ENCODE measurements at places on chromosomes 1 and 21.

DNA sequence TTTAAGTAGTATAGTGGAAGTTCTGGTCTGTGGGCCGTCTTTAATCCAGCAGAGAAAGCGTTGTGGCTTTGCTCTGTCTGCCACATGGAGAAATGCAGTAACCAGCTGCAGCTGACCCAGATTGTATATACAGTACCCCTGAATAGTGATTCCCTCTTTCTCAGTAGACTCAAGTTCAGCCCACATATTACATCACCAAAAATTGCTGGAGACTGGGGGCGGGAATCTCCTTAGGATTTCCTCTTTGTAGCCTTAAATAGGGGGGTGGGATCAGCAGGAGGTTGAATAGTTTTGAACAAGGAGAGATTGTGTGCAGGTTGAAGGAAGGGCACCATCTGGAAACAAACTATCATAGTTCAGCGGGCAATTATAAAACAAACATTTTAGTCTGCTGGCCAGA lies at the start of gene ANGPTL1:
ANGPTL1 (minus strand) TSS at position 134 of the 400 bp plus-strand sequence. CDS start 5,301 bp downstream, outside the sequence.
- no peak for DNase-seq

GRCh38 chr21:26773058-26773457 lies 72.2 kb downstream of the ADAMTS1 start:
- DNase-seq: no peak

DNA sequence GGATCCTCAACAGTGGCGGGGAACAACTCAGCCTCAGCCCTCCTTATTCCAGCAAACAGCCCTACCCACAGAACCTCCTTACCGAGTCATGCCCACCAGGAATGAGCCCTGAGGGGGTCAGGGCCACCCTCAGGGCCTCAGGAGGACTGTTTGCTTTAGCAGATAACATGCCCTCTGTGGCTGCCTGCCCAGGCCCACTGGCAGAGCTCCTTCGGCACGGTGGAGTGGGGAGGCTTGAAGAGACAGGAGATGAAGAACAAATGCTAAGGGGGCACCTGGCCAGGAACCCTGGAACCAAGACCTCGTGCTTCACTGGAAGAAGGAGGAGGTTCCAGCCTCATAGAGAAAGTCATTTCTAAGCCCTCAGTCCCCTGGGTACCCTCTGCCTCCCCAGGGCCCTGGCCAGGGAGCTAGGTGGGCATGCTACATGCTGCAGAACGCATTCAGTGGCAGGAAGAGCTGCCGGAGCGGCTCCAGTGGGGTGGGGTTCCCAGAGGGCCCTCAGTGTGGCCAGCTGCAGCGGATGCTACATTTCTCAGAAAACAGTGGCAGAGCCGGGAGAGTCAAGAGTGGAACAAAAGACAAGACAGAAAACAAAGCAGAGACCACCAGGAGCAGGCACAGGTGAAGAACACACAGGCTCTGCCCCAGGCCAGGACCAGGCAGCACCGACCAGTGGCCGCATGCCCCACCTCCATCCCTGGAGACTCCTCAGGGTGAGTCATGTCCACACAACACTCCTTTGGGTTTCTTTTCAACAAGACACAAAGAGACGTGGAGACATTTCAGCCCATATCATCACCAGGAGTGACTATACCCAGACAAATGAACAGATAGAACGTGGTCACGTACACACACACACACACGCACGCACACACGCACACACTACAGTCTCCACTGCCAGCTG lies 39.8 kb downstream of the RIMS3 start:
- no peak for DNase-seq

DNA sequence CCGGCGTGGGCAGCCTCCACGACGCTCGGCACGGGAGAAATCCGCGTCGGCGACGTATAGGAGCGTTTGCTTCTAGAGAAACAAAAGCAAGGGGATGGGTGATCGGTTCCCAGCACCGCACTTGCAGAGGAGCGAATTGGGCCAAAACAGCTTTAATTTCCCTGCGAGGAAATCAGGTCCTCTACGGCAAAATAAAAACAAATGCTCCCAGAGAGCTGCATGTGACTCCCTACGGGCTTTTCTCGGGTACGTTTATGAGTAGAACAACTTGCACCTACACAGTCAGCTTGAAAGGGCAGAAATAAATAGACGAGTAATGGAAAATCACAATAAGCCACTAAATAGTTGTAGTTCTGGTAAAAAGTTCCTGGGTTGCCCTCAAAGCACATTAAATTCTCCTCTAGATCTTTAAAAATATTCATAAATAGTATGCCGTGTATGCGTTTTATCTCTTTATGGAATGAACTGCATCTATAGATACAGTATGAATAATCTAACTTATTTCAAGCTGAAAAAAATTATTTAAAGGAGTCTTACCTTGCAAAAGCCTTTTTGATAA lies 1.2 kb downstream of the NHLH2 start:
- DNase-seq: no peak

DNA sequence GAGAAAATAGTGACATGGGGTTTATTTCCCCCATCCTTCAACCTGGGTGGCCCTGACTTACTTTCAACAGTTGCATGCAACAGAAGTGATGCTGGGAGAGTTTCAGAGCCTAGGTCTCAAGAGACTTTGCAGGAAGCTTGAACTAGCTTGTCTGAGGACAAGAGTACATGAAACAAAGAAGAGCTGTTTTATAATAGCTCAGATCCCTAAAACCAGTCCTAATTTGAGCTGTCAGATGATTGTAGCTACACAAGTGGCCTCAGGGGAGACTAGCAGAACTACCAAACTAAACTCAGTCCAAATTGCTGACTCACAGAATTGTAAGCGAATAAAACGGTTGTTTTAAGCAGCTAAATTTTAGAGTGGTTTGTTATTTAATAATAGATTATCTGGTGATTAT lies 17.1 kb downstream of the RC3H1 start:
- no peak for DNase-seq

GRCh38 chr1:237093691-237094090 lies 51.7 kb downstream of the RYR2 start:
- DNase-seq: no peak

GRCh38 chr1:57794078-57794477 lies 370.2 kb upstream of the DAB1 start:
- no peak for DNase-seq

GRCh38 chr1:37069406-37069805 lies 35.1 kb upstream of the GRIK3 start:
- no peak for DNase-seq

DNA sequence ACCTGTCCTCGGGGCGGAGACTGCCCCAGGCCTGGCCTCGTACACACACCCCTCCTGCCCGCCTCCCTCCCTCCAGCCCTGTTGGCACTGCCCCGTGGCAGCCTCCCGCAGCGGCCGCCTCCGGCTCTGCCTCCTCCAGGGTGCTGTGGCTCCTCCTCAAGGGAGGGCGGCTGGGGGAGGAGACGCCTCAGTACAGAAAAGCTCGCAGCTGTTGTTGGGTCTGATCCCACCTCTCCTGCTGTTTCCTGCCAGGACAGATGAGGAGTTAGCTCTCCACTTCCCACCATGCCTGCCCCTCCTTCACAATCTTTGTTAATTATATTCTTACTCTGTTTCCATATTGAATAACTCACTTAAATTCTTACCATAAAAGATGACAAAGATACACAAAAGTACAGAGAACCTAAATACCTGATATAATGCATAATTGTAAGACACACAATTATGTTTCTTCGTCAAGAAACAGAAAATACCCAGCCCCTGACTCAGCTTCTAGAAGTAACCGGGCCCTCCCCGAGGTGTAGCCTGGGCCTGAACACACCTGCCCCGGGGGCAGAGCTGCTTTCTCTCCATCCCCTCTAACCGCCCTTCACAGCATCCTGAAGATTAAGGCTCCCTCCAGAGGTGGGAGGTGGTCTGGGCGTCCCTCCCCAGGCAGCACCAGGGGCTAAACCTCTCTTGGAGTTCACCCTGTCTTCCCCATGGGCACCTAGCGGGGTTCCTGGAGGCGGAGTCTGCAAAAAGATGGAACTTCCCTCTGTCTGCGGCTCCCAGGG lies 30.6 kb upstream of the COL6A1 start:
- DNase-seq: no peak

GRCh38 chr1:171590022-171590421 lies 32.0 kb upstream of the MYOCOS start:
- DNase-seq: no peak

- DNase-seq: no peak
Observed at GRCh38 chr1:220182656-220183055, 88.7 kb downstream of the IARS2 start.

- DNase-seq: no peak
Observed at GRCh38 chr1:219050086-219050821, 123.4 kb upstream of the LYPLAL1 start.

DNA sequence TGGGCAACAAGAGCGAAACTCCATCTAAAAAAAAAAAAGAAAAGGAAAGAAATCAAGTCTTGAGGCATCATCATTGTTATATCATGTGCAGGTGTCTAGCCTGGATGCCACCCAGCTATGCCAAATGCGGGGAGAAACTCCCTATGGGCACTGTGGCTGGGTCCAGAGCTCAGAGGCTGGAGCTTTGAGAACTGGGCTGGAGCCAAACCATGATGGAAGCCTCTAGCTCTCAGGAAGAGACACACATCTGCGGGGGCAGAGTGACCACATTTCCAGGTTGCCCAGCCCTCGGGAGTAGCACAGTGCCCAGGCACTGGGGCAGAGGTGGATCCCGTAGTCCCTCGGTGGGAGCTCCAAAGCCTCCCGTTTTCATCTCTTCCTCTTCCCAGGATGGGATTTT lies 58.9 kb downstream of the COL18A1 start:
- no peak for DNase-seq

DNA sequence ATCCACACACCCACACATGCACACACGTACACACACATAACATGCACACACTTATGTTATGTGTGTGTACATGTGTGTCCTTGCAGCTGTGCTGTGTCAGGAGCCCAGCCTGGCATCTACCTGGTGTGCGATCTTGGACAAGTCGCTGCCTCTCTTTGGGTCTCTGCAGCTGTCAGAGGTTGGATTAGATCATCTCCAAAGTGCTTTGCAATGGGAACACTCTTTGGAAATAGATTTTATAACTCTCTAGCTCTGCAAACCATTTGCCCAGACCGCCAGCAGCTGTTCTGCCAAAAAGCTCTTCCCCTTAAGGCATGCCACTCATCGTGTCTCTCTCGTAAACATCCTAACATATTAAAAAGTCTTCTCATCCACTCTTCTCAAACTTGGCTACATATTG lies 4.7 kb downstream of the PKP1 start:
- no peak for DNase-seq

DNA sequence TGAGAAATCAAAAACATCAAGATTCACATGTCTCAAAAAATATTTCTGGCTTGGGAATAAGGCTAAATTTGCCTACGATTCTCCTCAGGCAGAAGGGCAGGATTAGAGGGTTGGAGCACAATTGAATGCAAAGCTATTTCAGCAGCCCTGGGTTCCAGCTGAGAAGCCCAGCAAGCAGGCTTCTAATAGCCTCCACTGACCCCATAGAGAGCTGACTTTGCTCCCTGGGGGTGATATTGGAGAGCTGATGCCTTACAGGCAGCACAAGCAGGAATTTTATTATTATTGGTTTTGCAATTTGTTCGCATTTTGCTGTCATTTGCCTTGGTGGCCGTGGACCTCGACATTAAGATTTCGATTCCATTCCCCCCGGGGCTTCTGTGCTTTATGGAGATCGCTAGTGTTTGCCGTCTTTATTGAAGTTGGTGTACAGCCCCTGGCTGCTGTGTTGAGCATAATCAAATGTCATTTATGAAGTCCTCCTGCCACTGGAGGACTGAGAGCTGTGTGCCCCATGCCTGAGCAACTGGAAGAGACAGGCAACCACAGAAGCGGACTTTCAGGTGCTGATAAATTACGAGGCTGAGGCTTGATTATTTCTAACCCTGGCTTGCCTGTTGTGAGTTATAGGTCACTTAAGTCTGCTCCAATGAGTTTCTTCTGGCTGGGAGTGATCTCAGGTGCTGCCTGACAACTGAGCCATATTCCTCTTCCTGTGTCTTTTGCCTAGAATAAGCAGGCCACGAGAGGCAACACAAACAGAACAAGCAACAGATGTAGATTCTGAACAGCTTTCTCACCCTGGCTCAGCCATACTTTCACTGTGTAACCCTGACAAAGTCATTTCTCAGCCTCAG lies 518.4 kb upstream of the CAMK1G start:
- no peak for DNase-seq

- DNase-seq: no peak
Observed at GRCh38 chr1:235450886-235451483, 53.3 kb downstream of the B3GALNT2 start.

- DNase-seq: no peak
Observed at GRCh38 chr21:38417726-38418125, 80.6 kb downstream of the ERG start.

- no peak for DNase-seq
Observed at GRCh38 chr1:160309185-160309557, 24.2 kb upstream of the PEX19 start.

- DNase-seq: no peak
Observed at GRCh38 chr1:150999926-151000325, 6.8 kb downstream of the MINDY1 start.

- no peak for DNase-seq
Observed at GRCh38 chr1:178946416-178946815, 75.5 kb upstream of the ANGPTL1 start.

DNA sequence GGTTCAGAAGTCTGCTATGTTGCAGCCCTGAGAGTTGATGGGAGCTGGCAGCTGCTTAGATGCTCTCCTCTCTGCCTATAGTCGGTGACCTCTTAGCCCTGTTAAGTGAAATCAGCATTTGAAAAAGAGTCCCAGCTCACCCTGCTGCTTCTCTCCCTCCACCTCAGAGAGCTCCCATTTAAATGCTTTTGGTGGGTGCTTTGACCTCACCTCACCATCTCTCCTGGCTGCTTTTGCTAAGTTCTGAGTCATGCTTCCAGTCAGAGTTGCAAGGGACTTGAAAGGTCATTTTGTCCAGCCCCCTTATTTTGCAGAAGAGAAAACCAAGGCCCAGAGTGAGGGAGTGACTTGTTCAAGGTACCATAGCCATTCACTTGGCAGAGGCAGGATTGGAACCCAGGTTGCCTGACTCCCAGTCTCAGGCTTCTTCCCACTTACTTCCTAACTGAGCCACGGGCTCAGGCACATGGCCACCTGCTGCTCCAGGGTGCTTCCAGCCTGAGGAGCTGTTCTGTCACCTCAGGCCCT lies 3.3 kb downstream of the MAPKAPK2 start:
- DNase-seq: no peak

GRCh38 chr1:242425232-242425631 lies 99.3 kb downstream of the PLD5 start:
- DNase-seq: no peak

DNA sequence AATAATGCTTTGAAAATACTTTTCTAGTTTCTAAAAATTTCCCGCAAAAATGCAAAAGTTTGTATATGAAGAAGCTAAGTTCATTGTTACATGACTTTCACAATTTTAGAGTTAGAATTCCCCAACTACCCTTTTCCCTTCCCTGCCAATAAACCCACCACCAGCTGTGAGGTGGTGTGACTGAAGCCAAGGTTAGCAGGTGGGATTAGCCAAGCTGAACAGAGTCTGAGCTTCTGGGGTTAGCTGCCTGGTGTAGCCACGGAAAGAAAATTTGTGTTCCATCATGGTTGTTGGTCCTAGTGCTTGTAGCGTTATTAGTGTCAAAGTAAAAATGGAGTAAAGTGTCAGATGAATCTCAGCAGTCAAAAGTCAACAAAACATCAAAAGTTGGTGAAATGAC lies 110.9 kb downstream of the ASTN1 start:
- DNase-seq: no peak

- no peak for DNase-seq
Observed at GRCh38 chr1:102693345-102693744, 415.0 kb downstream of the COL11A1 start.

- DNase-seq: no peak
Observed at GRCh38 chr21:45280969-45281368, 6.7 kb downstream of the POFUT2 start.
